ENCODE measurements at places on chromosomes 2 and 18.

- no peak for DNase-seq
These were observed 27.1 kb upstream of the TGIF1 start for GRCh38 chr18:3422905-3423304.

DNA sequence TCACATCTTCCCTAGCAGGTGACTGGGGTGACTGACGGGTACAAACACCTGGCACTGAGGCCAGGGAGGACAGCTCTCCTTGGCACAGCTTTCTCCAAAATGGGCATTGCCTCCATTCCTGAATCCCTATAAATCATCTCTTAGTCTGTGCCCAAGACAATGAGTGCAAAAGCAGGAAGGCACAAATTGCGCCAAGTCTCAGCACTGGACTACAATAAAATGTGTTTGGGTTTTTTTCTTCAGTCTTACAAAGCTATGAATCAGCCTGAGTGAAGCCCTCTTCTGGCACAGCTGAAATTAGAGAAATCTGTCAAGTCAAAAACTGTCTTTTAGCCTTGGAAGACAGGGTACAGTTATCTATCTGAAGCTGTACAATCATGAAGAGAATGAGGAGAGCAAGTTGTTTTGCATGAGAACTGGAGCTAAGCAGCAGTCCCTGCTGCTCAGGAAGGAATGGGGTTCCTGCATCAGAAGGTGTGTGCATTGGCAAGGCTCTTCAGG lies 90.8 kb downstream of the EPB41L3 start:
- no peak for DNase-seq

DNA sequence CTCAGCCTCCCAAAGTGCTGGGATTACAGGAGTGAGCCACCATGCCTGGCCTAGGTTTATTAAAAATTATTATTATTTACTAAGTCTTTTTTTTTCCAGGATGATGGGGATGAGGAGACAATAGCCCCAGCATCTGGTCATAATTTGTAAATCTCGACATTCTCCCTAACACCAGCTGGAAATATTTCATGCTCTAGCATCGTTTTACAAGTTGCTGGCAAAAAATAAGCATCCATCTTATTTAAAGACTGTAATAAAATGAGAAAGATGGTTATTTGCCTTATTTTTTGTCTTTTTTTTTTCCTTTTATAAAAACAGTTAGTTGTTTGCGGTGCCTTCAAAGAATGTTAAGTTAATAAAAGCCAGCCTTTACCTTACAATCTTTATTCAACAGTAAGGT lies 56.7 kb downstream of the SF3B1 start:
- DNase-seq = no peak

DNA sequence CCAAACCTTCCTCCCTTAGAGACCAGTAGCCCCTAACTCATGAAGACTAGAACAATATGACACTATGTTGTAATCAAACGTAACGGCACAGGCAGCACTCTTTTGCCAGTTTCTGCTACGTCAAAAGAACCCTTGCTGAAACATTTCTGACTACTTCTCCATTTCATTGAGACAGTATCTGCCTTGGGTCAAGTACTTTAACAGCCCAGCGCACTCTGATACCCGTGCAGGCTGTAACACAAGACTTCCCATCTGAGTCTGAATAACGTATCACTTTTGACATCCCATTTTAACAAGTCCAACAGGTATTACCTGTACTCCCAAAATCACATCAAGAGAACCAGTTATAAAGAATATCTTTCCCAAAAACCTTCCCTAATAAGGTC lies 38.4 kb downstream of the TBC1D8 start:
- no peak for DNase-seq

DNA sequence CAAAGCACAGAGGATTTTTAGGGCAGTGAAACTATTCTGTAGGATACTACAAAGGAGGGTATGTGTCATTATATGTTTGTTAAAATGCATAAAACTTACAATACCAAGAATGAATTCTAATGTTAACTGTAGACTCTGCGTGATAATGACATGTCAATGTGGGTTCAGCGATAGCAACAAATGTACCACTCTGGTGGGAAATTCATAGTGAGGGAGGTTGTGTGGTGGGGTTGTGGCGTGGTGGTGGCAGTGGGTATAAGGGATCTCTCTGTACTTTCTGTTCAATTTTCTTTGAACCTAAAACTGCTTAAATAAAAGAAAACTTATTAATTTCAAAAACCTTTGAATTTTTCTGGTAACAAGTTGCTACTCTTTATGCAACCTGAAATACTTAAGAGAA lies 99.3 kb upstream of the SLC38A11 start:
- no peak for DNase-seq

DNA sequence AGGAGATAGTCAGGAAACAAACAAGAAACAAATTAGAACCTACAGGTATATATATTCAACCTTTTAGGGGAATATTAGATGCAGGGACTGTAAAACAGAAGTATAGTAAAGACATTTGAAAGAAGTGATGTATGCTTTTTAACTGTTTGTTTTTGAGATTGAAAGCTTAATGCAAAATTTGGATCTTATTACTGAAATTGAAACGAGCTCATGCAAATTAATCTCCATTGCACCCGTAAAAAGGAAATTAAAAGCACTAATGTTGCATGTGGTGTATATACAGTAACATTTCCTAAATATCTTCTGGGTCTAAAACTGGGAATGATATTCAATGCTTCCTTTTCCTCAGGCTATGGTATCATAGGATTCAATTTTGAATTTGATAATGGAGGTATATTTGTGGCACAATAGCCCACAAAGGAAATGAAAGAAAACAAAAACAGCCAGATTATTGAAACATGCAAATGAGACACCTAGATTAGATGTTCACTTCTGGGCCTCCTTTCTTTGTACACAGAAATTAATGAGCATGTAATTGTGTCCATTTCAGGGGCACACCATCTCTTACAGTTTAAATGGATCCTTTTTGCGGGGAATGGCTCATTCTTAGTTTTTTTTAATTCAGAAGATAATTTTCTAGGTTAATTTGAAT lies 1.6 kb upstream of the ELOA2 start:
- DNase-seq = no peak

- no peak for DNase-seq
These were observed 316.4 kb upstream of the ID2 start for GRCh38 chr2:8365331-8365910.

DNA sequence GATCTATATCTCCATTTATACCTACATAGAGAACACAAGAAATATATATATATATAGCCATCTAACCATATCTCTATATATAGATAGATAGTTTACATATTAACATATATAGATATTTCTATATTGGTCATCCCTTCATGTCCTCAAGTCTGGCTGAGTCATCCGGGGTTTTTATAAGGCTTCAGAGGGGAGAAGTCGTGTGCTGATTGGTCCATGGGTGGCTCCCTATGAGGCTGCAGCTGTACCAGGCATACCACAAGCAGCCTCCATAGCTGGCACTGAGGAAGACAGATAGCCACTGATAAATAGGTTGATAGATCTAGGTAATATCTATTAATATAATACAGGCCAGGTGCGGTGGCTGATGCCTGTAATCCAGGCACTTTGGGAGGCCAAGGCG lies 618.3 kb upstream of the SETBP1 start:
- DNase-seq = no peak

GRCh38 chr18:9334973-9335696 lies 562 bp downstream of the TWSG1 start:
- no peak for DNase-seq

DNA sequence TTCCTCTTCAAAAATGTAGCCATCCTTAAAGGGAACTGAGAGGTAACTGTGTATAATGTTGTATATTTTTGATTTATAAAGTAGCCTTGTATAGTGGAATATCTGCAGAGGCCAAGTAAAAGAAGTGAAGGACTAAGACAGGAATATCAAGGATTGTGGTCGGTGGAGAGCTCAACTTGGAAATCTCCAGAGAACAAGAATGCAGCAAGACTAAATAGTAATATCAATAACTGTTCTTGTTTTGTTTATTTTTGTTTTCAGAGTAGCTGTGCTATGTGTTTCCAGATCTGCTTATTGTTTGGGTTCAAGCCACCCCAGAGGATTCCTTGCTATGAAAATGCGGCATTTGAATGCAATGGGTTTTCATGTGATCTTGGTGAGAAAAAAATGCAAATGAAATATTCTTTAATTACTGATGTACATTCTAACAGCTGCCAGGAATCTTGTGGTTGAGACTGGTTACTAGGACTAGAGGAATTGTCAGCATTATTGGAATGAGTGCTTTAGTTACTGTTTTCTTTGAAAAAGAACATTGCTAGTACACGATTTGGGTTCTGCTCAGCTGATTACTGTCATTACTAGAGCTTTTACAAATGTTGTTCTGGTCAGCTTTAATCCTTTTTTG lies 25.0 kb downstream of the FASTKD2 start:
- DNase-seq = no peak

DNA sequence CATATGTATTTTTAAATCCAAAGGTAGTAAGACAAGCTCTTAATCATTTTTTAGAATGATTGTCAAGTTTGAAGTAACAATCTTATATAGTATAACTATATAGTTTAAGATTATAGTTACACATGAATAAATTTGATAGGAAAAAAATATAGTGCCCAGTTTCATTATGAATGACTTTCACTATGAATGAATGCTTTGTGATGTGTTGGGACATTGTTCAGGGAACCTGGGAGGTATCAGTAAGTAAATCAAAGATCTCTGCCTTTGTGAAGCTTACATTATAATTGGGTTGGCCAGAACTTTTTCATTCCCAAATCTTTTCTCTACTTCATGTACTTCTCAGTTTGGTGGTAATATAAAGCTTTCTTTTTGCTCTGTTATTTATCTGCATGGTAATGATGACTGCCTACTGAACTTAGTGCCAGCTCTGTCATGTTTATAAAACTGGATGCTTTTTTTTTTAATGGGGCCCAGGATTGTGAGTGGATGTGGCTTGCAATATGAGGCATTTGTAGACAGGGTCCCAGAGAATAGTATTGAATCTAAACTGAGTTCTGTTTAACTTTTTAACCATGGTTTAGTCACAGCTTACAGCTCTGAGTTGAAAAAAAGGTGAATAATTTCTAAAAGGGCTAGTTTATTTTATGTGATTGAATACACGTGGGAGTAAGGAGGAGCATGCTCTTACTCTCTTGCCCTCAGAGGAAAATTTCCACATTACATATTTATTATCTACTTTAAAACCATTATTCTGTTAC lies 23.3 kb downstream of the GLS start:
- DNase-seq = no peak

- DNase-seq = peak; percentile 23
These were observed 59.6 kb downstream of the MEX3C start for GRCh38 chr18:51137891-51138290.

DNA sequence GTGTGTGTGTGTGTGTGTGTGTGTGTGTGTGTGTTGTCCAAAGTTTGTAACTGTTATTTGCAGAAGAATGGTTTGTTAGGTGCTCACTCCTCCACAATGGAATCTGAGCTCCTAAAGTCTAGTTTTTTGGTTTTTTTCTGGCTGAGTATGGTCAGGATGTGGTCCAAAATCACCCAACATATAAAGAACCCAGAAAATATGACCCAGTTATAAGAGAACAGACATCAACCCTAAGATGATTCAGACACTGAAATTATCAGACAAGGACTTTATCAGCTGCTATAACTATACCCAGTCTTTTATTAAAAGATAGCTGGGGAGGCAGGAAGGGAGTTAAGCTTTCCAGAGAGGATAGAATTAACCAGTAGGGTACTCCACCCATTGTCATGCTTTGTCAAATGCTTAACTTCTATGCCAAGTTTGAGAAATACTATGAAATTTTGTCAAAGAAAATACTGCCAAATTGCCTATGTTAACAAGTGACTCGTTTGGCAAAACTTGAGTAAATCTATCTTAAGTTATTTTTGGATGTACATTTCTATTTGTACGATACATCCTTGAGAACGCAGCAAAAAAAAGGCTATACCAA lies 57.5 kb downstream of the TANK start:
- no peak for DNase-seq

- DNase-seq = peak; percentile 52
These were observed 97.9 kb upstream of the ZNF516 start for GRCh38 chr18:76592981-76593381.

- no peak for DNase-seq
These were observed 78.6 kb downstream of the BARD1 start for GRCh38 chr2:214730800-214731407.

GRCh38 chr2:98487806-98488189 lies 43.1 kb downstream of the INPP4A start:
- DNase-seq = no peak

GRCh38 chr2:43537137-43537536 lies 58.7 kb downstream of the THADA start:
- no peak for DNase-seq

DNA sequence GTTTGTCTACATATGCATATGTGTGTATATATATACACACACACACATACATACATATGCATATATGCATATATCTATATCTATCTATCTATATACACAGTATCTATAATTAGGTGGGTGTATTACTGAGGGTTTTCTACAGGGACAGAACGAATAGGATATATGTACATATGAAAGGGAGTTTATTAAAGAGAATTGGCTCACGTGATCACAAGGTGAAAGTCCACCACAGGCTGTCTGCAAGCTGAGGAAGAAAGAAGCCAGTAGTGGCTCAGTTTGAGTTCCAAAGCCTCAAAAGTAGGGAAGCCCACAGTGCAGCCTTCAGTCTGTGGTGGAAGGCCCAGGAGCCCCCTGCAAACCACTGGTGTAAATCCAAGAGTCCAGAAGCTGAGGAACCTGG lies 756.0 kb upstream of the ACVR2A start:
- no peak for DNase-seq

- DNase-seq = no peak
These were observed 385.8 kb downstream of the TRIB2 start for GRCh38 chr2:13102397-13103063.

DNA sequence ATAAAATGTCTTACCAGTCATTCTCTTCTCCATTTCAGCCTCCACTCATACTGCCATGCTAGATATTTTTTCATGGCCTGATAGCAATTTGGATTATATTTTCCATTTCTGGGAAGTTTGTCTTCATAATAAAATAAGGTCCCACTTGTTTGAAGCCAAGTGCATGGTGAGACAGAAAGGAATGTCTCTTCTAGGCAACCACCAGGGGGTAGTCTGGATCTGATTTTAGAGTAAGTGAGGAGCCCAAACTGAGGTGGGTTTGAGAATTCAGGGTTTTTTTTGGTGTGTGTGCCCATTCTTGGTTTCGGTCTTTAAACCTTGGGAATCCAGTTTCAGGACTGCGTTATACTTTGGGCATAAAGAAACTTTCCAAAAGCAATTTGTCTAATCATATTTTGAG lies 315.5 kb downstream of the RPRM start:
- peak; percentile 45 for DNase-seq

GRCh38 chr18:30334781-30335180 lies 707.8 kb downstream of the DSC3 start:
- no peak for DNase-seq

DNA sequence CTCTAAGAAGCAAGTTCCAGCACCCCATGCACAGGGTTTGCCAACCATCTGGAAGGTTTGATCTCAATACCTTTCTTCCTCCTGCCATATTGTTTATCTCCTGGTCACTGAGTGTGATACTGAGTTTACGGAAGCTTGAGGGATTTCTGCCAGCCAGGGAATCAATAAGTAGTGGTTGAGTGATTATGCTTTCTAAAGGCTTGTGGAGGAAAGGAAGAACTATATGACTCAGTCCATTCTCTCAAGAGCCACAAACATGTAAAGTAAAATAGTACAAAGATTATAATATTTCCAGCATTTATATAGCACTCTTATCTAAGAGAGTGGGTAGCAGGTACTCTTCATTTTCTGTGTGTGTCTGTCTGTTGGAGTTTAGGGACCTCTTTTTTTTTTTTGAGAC lies 49.2 kb downstream of the SLC4A3 start:
- DNase-seq = no peak

GRCh38 chr2:113962692-113963480 lies 73.0 kb downstream of the ACTR3 start:
- no peak for DNase-seq

- no peak for DNase-seq
These were observed 439.8 kb downstream of the TNS1 start for GRCh38 chr2:217562871-217563480.

GRCh38 chr2:102179061-102179460 lies 7.8 kb upstream of the IL1RL2 start:
- DNase-seq = no peak

Data from H4 (cell line).